ENCODE measurements at places on chromosomes 1 and 21.
A peak's percentile ranks its signal among the peaks of the same experiment; 100 is the strongest.

DNA sequence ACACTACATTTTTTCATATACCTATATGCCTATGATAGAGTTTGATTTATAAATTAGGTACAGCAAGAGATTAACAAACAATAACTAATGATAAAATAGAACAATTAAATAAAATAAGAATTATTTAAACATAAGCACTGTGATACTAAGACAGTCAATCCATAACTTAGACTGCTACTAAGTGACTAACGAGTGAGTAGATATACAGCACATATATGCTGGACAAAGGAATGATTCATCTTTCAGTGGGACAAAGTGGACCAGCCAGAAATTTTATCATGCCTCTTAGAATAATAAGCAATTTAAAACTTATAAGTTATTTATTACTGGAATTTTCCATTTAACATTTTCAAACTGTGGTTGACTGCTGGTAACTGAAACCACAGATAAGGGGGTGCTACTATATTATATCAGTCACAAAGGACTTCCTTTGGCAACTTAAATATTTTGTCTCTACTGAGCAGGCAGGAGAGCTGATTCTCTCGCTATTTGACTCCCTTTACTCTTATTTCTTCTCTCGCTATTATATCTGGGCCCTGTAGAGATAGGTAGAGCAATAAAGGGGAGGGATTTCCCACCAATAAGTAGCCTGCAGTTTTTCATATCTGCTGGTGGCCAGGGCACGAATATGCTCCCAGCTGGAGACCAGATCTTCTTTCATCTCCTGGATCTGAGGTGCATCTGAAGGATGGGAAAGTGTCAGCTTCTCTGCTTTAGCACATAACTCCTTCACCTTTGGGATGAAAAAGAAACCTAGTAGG lies 10.8 kb downstream of the SPTA1 start:
- no peak for DNase-seq

GRCh38 chr1:207156095-207156494 lies 52.1 kb downstream of the C4BPA start:
- no peak for DNase-seq

DNA sequence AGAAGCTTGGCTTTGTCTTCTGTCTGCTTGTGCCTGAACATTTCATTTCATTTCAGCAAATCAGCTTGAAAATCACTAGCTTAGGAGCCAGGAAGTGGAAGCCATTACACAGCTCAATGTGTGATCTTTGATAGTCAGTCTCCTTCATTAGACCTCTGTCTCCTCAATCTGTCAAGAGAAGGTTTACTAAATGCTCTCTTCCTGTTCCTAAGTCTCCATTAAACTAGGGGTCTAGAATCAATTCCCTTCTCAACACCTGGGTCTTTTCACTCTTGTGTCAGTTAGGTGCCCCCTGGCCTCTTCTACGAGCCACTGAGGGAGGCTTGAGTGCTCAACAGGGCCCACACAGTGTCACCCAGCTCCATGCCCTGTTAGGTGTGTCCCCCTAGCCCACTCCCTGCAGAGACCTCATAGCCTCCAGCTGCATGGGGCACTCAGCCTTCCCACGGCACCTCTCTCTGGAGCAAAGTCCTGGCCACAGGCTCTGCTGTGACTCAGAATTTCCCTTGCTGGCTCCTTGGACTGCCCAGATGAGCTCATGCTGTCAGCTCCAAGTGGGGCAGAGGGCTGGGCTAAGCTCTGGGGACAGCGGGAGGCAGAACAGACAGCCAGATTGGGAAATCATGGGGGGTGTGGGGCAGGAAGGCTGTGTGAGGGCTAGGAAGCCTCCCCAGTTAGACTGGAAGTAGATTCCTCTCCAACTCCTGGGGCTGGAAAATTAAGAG lies 115.7 kb upstream of the IPO9 start:
- no peak for DNase-seq

GRCh38 chr1:17094664-17095063 lies 24.6 kb downstream of the PADI2 start:
- DNase-seq, result no peak

DNA sequence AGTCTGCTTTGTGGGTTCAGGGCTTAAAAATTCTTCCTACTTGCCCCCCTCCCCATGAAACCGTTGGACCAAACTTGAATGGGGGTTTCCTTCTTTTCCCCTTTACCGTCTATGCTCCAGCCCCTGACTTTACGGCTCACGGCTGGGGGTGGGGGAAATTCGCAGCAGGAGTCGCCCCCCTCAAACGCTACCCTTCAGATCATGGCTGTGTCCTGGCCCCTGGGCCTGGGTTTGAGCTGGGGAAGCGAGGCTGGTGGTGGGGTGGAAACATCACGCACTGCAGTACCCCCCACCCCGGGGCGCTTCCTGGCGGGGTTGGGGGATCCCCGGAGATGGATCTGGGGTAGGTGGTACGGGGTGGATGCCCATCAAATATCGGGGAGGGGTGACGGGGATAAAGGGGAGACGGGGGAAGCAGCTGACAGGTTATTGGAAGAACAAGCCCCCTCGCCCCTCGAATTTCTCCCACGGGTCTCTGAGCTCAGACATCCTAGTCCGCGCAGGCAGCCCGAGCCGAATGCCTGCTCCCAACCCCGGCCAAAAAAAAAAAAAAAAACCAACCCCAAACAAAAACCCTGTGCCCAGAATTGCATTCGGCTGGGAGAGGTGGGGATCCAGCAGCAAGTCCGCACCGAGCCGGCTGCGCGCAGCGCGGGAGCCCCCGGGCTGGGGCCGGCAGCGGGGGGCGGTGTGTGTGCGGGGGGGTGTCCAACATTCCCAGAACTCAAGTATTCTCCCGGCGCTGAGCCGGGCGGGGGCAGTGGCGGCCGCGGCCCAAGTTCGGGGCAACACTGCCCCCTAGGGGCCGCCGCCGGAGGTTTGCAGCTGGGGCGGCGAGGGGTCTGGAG lies 59.0 kb upstream of the ACOT11 start:
- DNase-seq, result peak; percentile 63

GRCh38 chr1:167713330-167714081 lies 8.3 kb upstream of the MPZL1 start:
- DNase-seq, result no peak

GRCh38 chr1:195327361-195327760 lies 1280.9 kb downstream of the KCNT2 start:
- no peak for DNase-seq

- DNase-seq, result no peak
Measured at GRCh38 chr1:114833421-114833820, 21.2 kb upstream of the SYCP1 start.

GRCh38 chr1:226887006-226887405 lies 16.6 kb downstream of the PSEN2 start:
- DNase-seq, result no peak

DNA sequence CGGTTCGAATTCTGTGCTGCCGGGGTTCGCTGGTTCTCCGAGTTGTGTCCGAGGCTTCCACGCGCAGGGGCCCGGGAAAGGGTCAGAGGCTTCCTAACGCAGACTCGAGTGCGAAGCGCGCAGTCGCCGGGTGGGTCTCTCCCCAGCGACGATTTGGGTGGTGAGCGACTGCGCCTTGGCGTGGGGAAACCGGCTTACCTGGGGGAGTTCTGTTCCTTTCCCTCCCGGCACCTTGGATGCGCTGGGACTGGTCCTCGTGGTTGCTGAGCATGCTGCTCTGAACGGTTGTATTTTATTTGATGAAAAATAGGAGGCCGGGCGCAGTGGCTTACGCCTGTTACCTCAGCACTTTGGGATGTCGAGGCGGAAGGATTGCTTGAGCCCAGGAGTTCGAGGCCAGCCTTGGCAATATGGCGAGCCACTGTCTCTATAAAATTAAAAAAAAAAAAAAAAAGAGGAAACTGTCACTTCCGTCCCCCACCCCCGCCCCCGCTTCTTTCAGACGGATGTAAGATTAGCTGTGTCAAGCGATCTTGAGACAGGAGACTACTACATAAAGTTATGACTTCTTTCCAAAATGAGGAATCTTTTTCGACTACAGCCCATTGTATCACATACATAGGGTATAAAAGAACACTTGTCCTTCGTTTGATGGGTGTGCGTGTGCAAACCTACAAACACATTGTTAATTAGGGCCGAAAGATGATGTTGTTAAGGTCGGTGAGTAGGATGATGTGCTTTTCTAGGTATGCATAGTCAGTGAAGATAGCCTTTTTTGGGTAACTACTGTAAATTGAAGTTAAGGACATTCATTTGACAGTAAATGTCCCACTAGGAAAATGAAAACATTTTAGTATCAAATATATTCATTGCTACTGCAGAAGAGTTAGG lies at the start of gene CCDC18:
CCDC18 (plus strand) TSS at position 2 of the 891 bp plus-strand sequence. CDS start 2,638 bp downstream, outside the sequence.
- peak; percentile 42 for DNase-seq

- DNase-seq, result no peak
Measured at GRCh38 chr1:239718571-239718970, 332.2 kb downstream of the CHRM3 start.

DNA sequence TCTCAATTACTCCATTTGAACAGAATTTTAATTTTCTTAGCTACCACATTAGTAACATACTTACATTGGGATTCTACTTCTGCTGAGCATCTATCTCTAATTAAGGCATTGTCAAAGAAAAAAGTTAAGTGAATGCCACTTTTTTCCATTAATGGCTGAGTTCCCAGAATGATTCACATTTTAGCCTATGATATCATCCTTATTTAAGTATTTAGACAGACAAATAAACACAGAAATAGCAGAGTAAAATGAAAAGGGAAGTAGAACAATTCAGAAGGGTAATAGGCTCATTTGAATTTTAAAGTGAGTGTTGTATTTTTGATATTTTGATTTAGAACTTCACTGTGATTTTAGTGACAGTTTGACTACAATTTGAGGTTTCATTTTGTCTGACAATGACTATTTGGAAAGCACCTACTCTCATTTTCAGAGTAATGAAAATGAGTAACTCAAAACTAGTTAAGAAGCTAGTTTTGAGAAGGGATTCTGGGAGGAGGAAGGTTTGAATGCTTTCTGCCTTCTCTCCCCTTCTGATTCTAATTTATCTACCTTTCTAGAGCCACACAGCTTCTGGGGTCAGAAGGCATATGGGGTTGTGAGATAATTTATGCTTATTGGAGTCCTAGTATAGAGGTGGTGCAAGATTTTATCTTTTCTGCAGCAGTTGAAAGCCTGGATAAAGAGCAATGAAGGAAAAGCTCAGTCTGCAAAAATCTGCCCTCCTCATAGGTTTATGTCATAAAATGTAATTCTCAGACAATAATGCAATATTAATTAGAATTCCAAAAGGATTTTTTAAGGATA lies 15.5 kb downstream of the LYPLAL1 start:
- DNase-seq, result no peak
